Activated T-helper 1 cell treated with Interleukin-2 at 50 U/mL for 16 hours (primary cell): ENCODE measurements at places on chromosomes 1 and 21.

DNA sequence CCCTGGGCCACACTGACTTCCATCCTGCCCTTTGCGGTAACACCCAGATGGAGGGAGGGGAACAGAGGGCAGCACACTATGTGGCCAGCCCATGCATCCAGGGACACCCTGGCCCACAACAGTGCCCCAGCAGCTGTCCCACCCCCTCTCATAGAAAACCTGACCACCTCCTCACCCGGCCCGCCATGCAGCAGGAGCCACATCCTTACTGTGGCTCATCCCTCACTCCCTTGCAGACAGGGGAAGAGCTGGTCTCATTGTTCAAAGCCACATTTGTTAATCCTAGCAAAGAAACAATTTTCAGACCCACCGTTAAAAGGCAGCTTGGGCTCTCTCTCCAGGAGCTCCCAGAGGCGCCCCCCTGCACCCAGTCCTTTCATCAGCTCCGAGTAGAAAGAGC, 23.2 kb upstream of the NUP133 start:
- DNase-seq: no peak

DNA sequence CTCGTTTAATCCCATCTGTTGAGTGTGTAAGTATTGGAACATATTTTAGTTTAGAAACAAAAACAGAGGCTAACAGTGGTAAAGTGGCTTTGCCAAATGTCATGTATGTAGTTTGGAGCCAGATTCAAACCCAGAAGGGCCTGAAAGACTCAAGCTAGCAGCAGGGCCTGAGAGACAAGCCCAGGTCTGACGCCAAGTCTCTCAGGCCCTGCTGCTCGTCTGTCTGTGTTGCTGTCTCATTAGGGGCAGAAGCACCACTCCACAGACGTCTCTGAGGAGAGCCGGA, 8.3 kb downstream of the CITED4 start:
- no peak for DNase-seq

DNA sequence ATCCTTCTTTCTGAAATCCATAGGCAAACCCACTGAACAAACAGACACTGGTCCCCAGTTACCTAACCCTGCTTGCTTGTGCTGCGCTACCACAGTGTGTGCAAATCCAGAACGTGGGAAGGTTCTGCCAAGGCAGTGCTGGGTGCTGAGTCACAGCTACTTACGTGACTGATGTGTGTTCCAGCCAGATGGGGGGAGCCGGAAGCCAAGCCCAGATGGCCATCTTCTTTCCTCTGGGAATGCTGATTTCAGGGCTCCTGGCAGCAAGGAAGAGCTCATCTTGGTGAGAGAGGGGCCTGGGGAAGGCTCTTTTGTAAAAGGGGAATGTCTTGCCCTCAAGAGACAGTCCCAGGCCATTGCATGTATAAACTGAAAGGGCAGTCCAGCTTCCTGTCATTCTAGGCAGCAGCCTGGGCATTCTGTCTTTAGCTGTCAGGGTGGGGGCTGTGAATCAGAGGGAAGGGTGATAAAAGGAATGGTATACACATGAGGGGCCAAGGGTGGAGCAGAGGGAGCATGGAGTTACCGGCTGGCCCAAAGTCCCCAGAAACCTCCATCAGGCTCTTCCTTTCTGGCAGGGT, 54.1 kb downstream of the CD46 start:
- DNase-seq: no peak

- no peak for DNase-seq
Measured at GRCh38 chr1:226322986-226323385, 14.0 kb upstream of the LIN9 start.

DNA sequence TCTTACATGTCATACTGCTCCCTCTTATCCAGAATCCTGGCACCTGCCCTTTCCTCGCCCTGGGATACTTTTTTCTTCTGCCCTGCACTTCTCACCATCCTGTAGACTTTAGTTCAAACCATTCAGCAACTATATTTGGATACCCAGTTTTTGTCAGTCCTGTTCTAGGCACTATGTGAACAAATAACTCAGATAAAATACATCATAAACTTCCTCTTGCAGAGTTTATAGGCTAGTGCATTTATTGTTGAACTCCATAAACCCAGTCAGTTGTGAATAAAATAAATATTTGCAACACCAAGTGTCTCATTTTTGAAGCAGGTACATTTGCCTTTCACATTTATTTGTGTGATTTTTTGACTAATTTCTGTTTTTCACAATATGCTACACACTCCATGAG, 4.3 kb downstream of the LYPLAL1 start:
- no peak for DNase-seq

GRCh38 chr1:36866169-36866814, 168.0 kb downstream of the GRIK3 start:
- DNase-seq: no peak

- no peak for DNase-seq
Measured at GRCh38 chr1:42929434-42930177, 29.1 kb downstream of the SLC2A1 start.

DNA sequence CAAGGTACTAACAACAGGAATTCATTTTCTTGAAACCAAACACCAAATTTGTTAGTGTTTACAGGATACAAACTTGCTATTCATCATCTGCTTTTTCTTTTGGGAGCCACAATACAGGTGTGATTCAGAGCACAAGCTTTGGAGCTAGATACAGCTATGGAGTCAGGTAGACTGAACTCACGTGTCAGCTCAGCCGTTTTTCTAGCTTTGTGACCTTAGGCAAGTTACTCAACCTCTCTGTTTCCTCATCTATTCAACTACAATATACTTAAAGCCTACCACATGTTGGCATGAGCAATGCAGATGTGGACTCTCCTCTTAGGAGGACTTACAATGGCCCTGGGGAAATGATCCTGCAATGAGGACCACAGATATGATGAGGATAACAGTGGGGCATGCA, 6.3 kb downstream of the HTR1D start:
- DNase-seq: no peak

- DNase-seq: peak; percentile 13
Measured at GRCh38 chr1:8152731-8153702, 126.9 kb upstream of the ERRFI1 start.

DNA sequence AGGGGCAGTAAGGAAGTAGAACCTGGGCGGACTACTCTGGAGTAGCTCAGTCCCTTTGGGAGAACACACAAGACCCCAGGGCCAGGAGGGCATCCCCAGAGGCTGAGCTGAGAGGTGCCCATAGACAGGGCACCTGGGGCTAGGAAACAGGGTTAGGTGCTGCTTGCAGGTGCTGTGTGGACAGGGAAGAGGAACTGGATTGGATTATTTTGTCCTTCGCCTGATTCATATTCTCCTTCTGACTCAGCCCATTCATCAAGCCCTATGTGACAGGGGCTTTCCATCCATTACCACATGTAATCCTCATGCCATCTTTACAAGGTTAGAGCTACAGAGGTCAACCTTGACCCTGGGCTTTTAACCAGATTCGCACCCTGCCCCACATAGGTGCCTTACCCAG, 183.9 kb downstream of the C1orf94 start:
- no peak for DNase-seq
